ENCODE measurements at places on chromosomes 2 and 18.

- DNase-seq = no peak
Measured at GRCh38 chr18:32530947-32531651, 60.4 kb upstream of the GAREM1 start.

- DNase-seq = no peak
Measured at GRCh38 chr2:10002109-10002508, 41.2 kb upstream of the KLF11 start.

GRCh38 chr18:36025025-36025424, 42.3 kb downstream of the RPRD1A start:
- no peak for DNase-seq

GRCh38 chr2:96960153-96960961, 26.0 kb downstream of the FAM178B start:
- peak; percentile 93 for DNase-seq

- DNase-seq = no peak
Measured at GRCh38 chr2:208150956-208151355, 5.0 kb upstream of the CRYGB start.

DNA sequence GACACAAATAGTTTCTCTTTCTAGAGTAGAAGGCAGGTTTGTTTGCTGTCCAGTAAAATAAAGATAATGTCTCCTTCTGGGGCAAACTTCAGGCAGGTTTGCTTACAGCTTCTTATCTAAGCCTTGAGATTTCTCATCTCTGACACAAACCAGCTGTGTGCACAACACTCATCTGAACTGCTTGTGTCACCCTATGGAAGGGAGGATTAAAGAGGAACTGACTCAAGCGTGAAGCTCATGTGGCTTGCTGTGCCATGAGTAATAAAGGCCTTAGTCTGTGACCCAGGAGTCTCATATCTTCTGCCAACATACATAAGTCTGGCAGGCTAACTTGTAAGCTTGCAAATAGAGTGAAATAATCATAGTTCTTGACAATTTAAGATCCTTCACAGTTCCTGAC, 24.2 kb upstream of the CPO start:
- DNase-seq = peak; percentile 17

DNA sequence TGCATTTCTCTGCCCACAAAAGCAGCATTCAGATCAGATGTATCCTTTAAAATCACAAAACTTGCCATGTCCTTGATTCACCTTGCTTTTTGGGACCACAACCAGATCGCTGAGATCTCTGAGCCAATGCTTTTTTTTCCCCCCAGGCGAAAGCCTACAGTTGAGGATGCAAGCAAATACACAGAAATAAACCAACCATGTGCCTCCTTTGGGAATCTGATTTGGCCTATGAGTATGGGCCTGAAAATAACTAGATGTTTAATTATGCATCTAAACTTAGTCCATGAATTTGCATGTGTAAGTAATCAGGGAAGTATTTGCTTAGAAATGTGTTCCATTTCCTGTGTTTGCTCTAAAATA, 49.7 kb upstream of the CDC42EP3 start:
- no peak for DNase-seq

DNA sequence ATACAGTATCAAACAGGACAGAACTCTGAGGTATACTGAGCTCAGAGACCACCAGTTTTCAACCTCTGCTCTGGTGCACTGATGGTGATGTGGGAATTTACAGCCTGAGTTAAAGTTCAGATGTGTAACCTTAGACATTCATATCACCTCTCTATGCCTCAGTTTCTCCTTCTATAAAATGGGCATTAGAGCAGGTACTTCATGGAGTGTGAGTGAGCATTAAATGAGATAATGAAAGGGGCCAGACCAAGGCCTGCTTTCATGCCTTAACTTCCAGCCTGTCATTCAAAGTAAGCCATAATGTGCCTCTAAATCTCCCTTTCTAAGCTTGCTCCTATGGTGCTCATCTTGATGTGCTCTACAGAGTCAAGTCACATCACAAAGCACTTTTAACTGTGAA, 8.4 kb downstream of the ACVR1 start:
- no peak for DNase-seq

- DNase-seq = no peak
Measured at GRCh38 chr2:48337871-48338270, 192.1 kb upstream of the STON1 start.

DNA sequence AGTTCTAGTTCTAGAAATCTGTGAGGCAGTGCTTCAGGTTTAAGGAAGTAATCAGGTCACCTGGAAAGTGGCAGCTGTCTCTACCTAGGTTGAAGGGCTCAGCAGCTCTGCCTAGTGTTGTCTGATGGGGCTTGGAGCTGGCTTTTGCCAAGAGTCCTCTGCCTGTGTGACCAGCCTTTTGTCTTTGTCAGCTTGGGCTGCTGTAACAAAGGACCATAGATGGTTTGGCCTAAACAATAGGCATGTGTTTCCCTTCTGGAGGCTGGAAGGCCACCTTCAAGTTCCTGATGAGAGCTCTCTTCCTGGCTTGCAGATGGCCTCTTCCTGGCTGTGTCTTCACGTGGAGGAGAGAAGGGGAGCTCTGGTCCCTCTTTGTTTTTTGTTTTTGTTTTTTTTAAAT, 13.3 kb downstream of the UBE2F start:
- no peak for DNase-seq

- no peak for DNase-seq
Measured at GRCh38 chr2:54757500-54757899, 34.0 kb downstream of the EML6 start.

GRCh38 chr18:71673498-71673897, 870.6 kb downstream of the CBLN2 start:
- DNase-seq = no peak

DNA sequence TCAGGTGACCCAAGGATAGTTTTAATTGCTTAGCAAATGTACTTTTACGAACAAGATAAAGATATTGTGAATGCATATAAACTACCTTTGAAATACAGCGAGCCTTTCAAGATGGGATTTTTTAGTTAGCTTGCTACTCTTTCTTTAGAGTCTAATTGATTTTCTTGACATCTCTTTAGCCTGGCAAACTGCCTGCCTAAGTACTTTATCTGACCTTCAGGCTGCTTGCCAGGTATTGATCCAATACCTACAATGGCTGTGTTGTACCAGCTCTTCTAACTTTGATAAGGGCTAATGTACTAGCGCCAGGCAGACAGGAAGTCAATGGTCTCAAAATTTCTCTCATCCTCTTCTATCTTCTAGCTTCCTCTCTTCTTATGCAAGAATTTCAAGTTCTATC, 414.4 kb upstream of the ACVR2A start:
- DNase-seq = no peak

DNA sequence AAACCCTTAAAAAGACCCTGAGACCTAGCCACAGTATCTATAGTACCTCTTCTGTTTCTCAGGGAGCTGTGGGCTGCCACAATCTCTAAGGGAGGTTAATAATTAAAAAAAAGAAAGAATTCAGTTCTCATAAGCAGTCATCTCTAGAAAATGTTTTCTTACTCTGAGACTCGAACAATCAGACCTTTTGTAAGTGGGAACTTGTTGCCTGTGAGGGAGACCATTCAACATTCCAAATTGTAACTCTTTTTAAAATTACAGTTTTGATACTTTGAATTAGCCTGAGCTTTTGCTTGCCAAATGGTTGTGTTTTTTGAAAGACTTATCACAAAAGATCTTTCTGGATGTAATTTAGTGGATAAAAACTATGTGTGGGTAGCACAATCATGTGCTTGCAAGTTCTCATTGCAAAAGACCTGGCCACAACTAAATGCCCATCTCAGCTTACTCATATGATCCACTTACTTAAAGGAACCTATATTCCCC, 33.3 kb downstream of the IL1R2 start:
- no peak for DNase-seq

- no peak for DNase-seq
Measured at GRCh38 chr18:75172299-75173124, 36.4 kb downstream of the PTGR3 start.

DNA sequence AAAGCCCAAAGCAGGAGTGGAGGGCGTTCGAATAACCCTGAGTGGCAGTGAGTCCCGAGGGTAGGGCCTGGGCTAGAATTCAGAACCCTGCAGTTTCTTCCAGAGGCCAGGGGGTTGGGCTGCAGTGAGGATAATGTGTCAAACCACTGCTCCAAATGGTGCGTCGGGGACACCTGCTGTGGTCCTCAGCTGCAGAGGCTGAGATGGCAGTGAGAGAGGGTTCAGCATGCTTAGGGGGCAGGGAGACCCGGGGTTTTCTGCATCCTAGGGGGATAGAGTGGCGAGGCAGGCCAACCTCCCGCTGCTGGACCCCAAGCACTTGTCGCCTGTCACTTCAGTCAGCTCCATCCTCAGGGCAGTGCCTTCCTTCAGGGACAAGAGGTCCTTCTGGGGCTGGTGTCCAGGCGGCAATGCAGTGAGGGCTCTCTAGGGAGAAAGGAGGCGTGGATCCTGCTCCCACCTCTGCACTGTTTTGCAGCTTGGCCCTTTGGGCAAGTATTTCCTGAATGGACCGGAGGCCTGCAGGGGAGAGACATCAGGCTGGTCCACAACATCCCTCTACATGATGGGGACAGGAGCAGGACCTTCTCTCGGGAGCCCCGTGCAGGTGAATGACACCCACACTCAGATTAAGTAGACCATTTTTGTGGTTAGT, 8.4 kb upstream of the NTSR2 start:
- peak; percentile 46 for DNase-seq

GRCh38 chr2:115234737-115235136, 792.3 kb downstream of the DPP10 start:
- no peak for DNase-seq

GRCh38 chr18:76948345-76948744, 126.0 kb downstream of the ZNF236 start:
- no peak for DNase-seq

DNA sequence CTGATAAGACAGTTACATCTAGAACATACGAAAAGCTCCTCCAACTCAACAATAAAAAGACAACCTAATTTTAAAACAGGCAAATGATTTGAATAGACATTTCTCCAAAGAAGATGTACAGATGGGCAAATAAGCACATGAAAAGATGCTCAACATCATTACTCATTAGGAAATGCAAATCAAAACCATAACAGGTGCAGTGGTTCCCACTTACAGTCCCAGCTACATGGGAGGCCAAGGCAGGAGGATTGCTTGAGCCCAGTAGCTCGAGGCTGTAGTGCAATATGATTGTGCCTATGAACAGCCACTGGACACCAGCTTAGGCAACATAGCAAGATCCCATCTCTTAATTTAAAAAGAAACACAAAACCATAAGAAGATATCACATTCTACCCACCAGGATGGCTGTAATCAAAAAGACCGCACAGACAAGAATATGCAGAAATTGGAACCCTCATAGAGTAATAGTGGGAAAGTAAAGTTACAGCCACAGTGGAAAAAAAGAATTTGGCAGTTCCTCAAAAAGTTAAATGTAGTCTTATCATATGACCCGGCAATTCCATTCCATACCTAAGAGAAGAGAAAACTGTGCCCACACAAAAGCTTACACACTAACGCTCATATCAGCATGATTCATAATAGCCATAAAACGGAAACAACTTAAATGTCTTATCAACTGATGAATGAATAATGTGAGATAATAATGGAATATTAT, 30.5 kb upstream of the ARMC9 start:
- no peak for DNase-seq

DNA sequence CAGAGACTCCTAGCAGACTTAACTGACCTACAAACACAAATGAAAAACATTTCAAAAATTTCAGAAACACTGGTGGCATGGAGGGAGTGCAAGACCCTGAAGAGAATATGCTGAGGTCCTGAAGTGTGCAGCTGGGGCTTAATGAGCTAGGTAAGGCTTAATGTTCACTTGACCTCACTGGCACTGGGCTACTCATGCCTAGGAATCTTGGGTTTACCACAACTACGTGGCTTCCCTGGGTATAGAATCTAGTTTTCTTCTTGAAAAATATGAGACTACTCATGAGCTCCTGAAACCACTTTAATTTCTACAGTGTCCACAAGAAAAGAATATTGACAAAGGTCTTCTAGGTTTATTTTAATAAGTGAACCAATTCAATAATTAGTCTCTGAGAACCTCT, 139.8 kb downstream of the HNMT start:
- no peak for DNase-seq

DNA sequence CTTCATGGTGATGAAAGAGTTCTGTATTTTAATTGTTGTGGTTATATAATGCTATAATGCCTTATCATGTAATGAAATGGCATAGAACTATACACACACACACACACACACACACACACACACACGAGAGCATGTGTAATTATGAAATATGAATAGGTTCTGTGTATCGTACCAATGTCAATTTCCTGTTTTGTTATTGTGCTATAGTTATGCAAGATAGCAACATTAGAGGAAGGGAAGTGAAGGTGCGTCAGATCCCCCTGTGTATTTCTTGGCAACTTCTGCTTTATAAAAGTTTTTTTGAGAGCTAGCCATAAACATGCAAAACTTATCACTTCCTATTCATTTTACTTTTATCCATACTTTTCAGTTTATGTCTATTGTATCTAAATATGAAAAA, 60.7 kb upstream of the ARHGAP15 start:
- no peak for DNase-seq

GRCh38 chr18:1094409-1094808, 189.7 kb downstream of the ADCYAP1 start:
- no peak for DNase-seq

DNA sequence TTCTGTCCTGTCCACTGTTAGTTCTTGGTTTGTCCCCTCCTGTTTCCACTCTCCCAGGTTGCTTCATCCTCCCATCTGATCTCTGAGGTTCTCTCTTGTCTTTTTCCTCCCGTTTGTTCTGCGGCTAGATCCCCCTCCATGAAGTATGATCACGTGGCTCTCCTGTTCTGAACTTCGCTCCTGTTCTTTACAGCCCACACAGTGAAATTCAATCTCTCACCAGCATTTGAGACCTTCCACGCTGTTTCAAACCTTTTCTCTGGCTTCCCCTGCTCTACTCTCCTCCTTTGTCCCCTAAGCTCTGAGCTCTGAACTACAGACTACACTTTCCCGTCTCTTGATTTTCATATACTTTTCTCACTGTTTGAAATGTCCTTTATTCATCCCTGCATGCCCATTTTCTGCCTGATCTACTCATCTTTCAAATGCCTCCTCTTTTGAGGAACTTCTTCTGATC, 83.5 kb downstream of the OSBPL6 start:
- DNase-seq = no peak

DNA sequence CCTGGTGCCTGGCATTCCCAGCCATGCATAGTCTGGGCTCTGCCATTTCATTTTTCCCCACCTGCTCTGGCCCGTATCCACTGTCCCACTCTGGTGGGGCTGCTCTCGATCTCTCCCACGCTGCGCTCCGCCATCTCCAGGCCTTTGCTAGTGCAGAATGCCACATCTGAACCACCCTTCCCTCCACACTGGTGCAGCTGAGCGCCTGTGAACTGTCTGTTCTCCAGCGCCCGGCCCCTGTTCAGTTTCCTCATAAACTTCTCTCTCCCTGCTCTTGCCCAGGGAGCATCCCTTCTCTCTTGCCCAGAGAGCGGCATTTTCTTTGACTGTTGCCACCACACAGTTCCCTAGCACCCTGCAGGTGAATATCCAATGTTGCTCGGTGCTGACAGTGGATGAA, 21.5 kb downstream of the POMC start:
- DNase-seq = no peak
